ENCODE measurements at places on chromosomes 5 and 9.

- no peak for DNase-seq
These were observed 111.9 kb upstream of the MARCHF11 start for GRCh38 chr5:16291474-16291873.

DNA sequence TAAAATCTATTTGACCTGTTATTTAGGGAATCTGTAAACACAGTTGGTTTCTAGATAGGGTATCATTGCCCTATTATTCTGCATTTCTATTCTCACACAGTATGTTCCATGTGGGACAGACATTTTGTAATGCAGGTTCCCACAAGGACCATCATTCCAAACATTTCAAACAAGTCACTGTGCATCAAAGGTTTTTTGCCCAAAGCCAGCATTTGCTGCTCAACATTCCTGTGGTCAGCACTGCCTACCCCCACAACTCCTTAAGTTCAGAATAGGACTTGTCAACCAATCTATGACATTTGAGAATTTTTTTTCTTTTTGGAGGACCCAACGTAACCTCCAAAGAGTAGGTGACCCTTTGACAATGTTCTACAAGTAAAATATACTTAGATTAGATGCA is 95.7 kb downstream of the LPAR1 start:
- DNase-seq = no peak

DNA sequence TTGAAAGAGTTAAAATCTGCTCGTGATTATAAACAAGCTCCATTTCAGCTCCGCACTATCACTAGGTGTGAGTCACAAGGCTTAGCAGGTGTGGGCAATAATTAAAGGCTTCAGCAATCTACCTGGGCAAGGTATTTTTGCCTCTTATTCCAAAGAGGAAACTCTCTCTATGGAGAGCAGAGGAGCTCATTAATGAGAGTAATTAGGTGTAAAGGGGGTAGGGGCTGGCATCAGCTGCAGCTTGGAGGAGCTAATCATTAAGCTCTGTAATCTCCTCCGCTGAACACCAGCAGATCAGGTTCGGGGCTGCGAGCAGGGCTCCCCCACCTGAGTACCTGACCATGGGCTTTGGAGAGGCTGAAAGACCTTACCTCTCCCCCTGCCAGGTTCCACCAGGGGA is 129.2 kb downstream of the CRB2 start:
- no peak for DNase-seq

- no peak for DNase-seq
These were observed 52.6 kb downstream of the ALDH7A1 start for GRCh38 chr5:126542441-126542840.

DNA sequence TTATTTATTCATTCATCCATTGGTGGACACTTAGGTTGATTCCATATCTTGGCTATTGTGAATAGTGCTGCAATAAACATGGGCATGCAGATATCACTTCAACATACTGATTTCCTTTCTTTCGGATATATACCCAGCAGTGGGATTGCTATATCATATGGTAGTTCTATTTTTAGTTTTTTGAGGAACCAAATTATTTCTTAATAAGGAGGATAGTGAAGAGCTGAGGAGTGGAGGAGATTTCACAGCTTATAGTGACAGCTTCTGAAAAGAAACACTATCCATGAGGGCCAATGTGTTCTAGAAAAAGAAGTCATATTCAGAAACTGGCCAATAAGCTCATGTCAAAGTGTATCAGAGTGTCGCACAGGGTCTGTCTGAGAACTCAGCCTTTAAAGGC is 183.3 kb downstream of the SEC61B start:
- no peak for DNase-seq

DNA sequence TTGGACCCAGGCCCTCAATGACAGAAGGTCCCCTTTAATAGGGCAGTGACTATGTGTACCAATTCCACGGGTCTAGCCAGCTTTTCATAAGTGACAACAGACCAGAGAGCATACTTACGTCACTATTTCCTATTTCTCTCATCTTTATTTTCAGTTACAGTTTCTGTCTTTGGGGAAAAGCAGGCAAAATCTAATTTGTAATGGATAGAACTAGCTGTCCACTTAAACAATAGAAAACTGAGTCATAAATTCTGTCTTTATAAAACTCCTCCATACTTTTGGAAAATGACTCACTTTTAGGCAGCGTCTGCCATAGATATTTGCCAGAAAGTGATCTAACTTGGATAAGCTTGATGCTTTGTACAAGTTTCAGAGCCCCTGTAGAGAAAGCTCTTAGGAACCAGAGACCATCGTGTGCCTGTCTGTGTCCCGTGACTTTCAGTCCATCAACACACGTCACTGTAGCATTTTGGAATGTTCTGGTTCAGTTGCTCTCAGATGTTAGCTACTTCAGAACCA is 101.9 kb downstream of the F2RL2 start:
- DNase-seq = no peak

GRCh38 chr5:67723873-67724272 is 491.7 kb upstream of the PIK3R1 start:
- DNase-seq = no peak

DNA sequence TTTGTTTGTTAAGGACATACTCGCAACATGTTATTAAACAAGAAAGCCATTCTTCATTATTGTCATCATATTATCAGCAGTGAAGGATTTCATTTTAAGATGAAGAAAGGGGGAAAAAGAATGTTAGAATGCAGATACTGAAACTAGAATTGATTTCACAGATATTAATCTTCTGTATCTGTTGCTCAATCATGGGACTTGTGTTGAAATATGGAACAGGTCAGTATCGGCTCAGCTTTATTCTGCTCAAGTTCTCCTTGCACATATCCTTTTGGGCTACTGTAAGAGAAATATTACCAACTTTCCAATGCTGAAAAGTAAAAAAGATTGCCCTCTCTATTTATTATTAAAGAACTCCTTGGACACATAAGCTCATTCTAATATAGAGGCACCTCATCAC is 13.8 kb upstream of the ANXA1 start:
- no peak for DNase-seq

- DNase-seq = no peak
These were observed 83.8 kb downstream of the TMEM167A start for GRCh38 chr5:82993416-82993815.

DNA sequence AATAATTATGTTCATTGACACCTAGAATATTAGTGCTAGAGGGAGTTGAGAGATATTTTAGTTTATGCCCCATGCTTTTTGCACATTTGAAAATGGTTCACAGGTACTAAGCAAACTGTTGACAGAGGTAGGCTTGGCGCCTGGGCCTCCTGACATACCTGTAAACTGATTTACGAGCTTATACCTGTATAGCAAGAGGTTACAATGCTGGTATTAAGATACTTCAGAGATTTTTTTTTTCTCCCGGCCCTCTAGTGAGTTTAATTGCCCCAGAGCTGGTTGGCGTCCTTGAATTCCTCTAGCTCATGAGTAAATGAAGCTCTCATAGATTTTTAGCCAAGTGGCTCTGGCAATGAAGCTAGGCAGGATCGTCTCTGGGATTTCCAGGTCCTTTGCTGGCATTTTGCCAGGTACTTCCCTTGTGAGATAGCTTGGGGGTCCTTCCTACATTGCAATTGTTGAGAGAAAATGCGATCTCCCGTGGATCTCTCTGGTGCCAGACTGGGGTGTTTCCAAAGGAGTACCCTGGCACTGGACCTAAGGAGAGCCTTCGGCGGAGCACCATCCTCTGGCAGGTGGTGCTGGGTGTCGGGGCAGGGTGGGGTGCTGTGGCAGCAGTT is 9.0 kb downstream of the SLC36A1 start:
- no peak for DNase-seq

GRCh38 chr9:129148463-129149204 is 29.4 kb downstream of the IER5L start:
- no peak for DNase-seq

GRCh38 chr9:31774571-31774970 is 609.9 kb upstream of the ACO1 start:
- no peak for DNase-seq

- DNase-seq = no peak
These were observed 17.4 kb upstream of the ZFAND5 start for GRCh38 chr9:72382405-72382804.

GRCh38 chr5:61817472-61818326 is 485.6 kb downstream of the ZSWIM6 start:
- peak; percentile 56 for DNase-seq

- DNase-seq = peak; percentile 56
These were observed 62.8 kb upstream of the LMX1B start for GRCh38 chr9:126550891-126551351.

DNA sequence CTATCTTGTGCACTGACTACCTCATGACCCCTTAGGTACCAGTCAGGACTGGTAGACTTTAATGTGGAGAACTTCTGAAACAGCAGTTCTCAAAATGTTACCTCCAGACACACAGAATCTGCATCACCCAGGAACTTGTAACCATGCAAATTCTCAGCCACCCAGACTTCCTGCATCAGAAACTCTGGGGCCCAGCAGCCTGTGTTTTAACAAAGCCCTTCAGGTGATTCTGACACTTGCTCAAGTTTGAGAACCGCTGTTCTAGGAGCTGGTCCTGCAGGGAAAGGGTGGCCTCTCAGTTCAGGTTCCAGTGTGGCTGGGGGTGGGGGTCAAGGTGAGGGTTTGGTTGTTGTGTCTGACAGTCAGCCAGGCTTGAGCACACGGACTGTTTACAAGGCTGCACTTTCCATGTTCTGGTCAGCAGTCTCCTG is 28.4 kb downstream of the ZFP62 start:
- DNase-seq = no peak

- DNase-seq = peak; percentile 54
These were observed 782 bp upstream of the SKP1 start for GRCh38 chr5:134177369-134178095.
